Posterior vena cava (tissue), 2 donors: ENCODE measurements at places on chromosomes 1 and 21. TPM values are rescaled to one million over a fixed set of nuclear protein-coding genes. Genes with fewer than 3 reads are reported as not detected.

DNA sequence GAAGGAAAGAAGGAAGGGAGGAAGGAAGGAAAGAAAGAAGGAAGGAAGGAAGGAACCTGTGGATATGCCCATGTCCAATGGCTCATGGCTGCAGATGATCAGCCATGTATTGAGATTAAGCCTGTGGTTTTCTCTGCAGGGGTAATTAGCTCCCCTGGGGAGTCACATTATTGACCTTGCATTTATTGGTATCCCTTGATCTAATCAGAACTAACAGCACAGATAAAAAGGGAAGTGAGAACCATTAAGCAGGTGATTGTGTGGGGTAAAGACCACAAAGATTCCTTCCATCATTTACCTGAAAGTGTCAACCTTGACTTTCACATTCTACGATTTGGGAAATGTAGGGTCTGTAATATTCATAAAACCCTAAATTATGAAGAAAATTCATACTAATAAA, 390.7 kb downstream of the BRINP2 start:
- no peak for DNase-seq

- DNase-seq = no peak
Measured at GRCh38 chr1:87170931-87171598, 157.6 kb upstream of the LMO4 start.

DNA sequence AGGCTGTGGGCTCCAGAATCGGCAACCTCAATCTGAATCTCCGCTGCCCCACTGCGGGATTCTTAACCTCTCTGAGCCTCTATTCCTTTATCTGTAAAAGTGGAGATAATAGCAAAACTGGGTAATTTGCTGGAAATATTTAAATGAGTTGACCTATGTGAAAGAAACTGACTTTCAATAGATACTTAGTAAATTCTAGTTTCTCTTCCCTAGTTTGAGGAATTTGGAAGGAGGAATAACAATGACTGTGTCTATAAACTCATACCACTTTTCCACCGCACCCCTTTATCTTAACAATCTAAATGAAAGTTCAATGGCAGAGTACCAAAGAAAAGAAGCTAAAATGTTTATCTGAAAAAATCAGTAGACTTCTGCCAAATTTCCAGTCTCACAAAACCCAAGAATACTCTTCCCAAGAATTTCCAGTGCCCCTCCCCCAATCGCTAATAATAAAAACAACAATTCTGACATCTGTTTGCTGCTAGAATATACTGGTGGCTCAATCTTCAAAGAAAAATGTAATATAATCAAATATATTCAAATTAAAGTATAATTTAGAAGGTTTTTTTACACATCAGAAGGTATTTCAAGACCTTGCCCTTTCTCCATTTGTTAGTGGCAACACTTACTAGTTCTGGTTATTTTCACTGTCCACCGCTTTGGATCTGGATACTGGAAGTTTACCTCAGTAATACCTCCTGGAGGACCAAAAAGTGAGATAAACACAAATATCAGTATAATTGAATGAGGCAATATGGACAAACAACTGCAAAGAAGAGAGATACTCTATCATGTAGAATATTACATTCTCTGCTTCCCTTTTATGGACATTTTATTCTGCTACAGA, 171.2 kb downstream of the LTN1 start:
- no peak for DNase-seq

DNA sequence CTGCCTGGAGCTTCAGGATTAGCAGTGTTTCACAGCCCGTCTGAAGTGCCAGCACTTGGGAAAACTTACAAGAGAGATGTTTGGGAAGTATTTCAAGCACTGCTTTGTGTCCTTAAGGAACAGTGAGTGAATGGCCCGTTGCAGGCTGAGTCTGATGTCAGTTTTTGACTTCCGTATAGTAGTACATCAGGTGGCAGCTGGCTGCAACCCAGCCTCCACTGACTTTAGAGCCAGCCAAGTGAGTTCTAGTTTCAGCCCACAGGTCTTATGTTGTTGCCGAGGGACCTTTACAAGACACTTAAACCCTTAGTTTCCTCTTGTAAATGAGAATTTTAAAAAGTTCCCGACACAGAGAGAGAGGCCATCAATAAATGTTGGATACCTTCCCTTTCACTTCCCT, 35.0 kb downstream of the UCK2 start:
- DNase-seq = no peak

GRCh38 chr1:8456308-8456912, 138.5 kb downstream of the SLC45A1 start:
- no peak for DNase-seq

- DNase-seq = no peak
Measured at GRCh38 chr1:9671377-9672140, 20.0 kb downstream of the PIK3CD start.

DNA sequence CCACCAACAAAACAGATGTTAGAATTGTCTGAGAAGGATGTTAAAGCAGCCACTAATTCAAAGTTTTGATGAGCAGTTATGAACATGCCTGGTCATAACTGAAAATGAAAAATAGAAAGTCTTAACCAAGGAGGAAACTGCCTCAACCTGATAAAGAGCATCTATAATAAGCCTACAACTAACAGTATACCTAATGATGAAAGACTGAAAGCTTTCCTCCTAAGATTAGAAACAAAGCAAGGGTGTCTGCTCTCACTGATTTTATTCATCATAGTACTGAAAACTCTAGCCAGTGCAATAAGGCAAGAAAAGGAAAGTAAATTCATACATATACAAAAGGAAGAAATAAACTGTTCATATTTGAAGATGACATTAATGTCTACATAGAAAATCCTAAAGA, 82.0 kb downstream of the KCNK1 start:
- no peak for DNase-seq

DNA sequence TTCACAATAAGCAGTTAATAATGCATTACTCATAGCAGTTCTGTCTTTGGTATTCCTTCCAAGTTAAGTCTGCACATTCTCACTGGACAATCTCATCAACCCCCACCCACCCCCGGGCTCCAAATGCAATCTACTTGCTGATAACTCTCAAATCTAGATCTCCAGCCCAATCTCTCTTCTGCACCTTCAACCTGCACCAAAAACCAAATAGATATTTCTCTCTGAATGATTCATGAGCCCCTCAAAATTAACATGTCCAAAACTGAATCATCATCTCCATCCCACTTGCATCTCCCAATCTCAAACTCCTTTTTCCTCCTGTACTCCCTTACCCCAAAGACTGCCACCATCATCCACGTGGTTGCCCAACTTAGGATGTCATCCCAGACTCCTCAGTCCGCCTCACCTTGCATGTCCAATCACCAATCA, 2.7 kb downstream of the DOCK7 start:
- DNase-seq = no peak

DNA sequence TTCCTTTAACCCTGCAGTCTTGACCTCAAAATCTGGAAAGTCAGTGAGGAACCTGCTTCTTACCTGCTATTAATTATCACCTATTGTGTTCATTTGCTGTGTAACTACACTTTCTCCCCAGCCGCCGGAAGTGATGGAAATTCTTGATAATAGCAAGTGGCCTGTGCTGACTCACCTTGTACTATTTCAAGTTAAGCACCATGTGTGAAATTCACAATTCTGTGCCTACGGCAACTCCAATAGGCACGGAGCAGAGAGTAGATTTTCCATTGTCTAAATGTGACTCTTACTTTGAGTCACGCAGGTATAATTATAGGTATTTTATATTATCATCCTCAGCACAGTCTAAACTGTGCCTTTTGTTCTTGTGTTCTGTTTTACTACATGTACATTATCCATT, 466.8 kb downstream of the KIF26B start:
- no peak for DNase-seq

DNA sequence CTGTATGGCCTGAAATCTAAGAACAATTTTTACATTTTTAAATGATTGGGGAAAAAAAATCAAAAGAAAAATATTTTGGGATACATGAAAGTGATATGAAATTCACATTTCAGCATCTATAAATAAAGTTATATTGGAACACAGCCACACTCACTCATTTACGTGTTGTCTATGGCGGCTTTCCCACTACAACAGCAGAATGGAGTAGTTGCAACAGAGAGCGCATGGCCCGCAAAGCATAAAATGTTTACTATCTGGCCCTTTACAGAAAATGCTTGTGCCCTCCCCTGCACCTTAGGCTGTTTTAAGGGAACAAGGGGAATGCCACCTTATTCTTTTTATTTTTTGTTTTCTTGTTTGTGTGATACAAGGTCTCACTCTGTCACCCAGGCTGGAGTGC, 3.5 kb downstream of the KLHDC8A start:
- no peak for DNase-seq

GRCh38 chr1:83766241-83766691, 232.7 kb downstream of the TTLL7 start:
- no peak for DNase-seq

DNA sequence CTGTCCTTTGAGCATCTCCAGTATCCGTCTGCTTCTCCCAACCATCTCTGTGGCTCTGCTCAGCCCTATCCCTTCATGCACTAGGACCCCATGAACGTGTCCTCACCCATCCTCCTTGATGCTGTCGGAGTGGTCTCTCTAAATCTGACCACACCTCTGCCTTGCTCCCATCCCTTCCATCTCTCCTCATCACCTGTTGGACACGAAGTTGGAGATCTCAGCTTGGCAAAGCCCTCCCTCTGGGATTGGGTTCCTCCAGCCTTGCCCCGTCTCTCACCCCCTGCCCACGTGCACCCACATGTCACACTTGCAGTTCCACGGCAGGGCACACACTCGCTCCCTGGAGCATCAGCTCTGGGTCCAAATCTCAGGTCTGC, 135.7 kb downstream of the ACTL8 start:
- peak; percentile 30 for DNase-seq

- DNase-seq = no peak
Measured at GRCh38 chr1:110746644-110747259, 72.0 kb upstream of the KCNA3 start.

DNA sequence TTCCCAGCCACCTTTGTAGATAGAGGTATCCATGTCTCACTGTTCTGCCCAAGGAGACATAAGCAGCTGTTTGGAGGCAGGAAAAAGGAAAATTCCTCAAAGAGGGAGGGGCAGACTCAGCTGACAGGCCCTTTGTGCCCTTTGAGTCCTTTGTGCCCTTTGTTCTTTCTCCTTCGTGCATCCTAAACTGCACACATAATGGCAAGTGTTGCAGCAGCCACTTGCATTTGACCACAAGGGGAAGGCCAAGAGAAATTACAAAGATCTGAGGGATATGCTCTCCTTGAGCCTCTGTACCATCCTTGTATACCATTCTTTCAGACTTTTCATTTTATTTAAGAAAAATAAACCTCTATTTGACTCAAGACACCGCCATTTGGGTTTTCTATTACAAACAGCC, 71.8 kb upstream of the PKN2 start:
- no peak for DNase-seq

- DNase-seq = no peak
Measured at GRCh38 chr1:63892632-63893395, 119.0 kb downstream of the ROR1 start.

- DNase-seq = no peak
Measured at GRCh38 chr1:165717918-165718515, 19.7 kb upstream of the ALDH9A1 start.

DNA sequence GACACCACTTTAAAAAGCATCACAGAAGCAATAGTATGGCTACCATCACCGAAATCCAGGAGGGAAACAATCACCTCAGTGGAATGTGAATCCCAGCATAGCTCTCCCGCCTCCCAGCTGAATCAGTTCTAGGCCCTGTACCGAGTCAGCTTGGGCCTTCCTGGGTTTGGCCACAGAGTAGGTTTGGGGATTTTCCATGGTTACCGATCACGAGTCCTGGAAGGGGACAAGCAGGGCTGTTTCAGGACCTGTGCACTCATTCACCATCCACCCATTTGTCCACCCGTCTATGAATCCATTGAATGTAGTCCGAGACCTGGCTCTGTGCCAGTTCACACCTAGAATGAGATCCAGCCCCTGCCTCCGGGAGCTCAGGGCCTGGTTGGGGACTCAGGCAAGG, 94.2 kb downstream of the ARHGEF10L start:
- DNase-seq = no peak

GRCh38 chr1:3673381-3674099, 21.2 kb downstream of the TP73 start:
- DNase-seq = no peak

DNA sequence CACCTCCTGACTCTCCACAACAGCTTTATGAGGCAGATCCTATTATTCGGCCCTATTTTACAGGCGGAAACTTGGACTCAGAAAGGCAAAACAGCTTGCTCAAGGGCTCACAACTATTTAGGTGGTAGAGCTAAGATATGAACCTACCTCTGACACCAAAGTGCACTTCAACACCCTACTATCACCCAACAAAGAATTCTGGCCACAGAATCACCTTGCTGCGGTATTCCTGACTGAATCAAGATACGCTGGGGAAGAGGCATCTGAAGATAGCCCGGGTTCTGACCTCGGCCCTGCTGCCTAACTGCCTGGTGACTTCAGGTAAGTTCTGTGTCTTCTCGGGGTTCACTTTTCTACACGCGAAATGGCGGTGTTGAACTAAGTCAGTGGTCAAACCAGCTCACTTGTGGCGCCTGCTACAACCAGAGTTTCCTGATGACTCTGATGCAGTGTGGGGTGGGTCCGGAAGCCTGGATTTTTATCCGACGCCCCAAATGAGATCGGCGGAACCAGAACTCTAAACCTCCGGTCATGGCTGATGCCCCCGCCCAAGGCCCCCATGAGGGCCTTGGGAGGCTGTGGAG, 608 bp downstream of the PEF1 start:
- no peak for DNase-seq

Gene GFI1
- total RNA-seq = 0.76 TPM

Gene PAX7
- total RNA-seq = not detected

Gene BTBD19
- total RNA-seq = 22.2 TPM

Gene CFH
- 151 TPM for total RNA-seq

Gene STIL
- total RNA-seq = 0.86 TPM

Gene SESN2
- total RNA-seq = 16.8 TPM

Gene C1orf94
- total RNA-seq = not detected

Gene TTC22
- total RNA-seq = not detected

Gene CNIH3
- 1.6 TPM for total RNA-seq

Gene PM20D1
- total RNA-seq = 0.24 TPM

Gene SPRR1B
- not detected for total RNA-seq

Gene FCAMR
- not detected for total RNA-seq

Gene TEX38
- not detected for total RNA-seq

Gene HSPB7
- 588 TPM for total RNA-seq

Gene RAD54L
- total RNA-seq = 0.60 TPM
